Muscle of arm (tissue), 14 donors: ENCODE measurements at places on chromosomes 5 and 9. TPM values are rescaled to one million over a fixed set of nuclear protein-coding genes. Genes with fewer than 3 reads are reported as not detected.

PCDHB6 gene
- 3.8 TPM for polyA plus RNA-seq

SH3TC2 gene
- not detected for polyA plus RNA-seq

BTNL9 gene
- polyA plus RNA-seq = 10.9 TPM

ISCA1 gene
- 36.5 TPM for polyA plus RNA-seq

NR2F1-AS1 gene
- 13.1 TPM for polyA plus RNA-seq
